ENCODE measurements at places on chromosomes 11 and 22. TPM values are rescaled to one million over a fixed set of nuclear protein-coding genes. Genes with fewer than 3 reads are reported as not detected.

Gene KCNK7
- total RNA-seq: 0.49 TPM

DNA sequence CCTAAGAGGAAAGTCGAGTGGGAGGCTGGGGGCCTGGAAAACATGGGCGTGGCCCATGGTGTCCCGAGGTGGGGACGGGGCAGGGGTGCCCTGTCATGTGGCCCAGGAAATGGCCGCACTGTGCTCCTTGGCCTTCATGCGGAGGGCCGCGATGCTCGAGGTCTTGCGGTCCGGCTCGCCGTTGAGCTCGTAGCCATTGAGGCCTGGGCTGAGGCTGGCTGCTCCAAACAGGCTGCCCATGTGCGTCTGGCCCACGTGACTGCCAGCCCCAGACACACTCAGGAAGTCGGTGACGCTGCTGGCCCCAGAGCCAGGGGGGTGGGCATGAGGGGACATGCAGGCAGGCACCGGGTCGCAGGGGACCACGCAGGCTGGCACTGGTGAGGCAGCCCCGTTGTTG lies 45.2 kb downstream of the ALX4 start:
- DNase-seq: no peak

DNA sequence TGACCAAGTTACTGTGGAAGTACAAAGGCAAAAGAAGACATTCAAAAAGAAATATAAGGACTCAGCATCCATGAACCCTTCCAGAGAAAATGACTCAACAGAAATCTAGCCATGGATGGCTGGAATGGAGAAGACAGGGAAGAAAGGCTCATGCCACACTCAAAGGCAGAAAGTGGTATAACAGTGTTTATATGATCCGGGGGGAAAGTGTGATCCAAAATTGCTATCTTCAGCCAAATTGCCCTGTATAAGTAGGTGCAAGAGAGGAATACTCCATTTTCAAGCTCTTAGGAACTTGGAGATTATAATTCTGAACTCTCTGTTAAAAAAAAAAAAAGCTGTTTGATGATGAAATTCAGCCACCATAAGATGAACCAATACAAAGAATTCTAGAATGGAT lies 81.8 kb upstream of the TENM4 start:
- DNase-seq: no peak

DNA sequence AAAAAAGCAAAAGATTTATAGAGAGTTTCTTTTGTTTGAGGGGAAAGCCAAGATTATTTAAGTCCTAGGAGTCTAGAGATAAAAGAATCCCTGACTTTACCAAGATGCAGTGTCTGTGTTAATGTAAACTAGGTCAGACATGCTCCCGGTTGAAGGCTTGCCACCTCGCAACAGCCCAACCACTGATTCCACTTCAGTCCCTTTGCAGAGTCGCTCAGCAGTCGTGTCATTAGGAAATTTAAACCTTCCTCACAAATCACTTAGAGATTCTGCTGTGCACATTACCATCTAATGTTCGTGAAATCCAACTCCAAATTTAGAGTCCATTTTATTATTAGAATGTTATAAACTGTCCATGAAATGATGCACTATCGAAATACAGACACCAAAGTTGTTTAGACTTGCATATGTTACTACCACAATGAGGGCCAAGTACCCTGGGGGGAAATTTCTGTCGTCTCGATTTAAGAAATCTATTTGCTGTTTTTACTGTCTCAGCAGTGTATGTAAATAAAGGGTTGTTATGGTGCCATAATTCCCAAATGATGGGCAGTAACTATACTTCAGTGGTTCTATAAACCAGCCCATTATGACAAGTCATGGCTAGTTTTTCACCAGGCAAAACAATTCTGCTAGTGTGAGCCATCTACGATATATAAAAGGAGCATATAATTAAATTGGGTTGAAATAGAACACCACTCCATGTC lies 101.4 kb upstream of the MTNR1B start:
- no peak for DNase-seq

DNA sequence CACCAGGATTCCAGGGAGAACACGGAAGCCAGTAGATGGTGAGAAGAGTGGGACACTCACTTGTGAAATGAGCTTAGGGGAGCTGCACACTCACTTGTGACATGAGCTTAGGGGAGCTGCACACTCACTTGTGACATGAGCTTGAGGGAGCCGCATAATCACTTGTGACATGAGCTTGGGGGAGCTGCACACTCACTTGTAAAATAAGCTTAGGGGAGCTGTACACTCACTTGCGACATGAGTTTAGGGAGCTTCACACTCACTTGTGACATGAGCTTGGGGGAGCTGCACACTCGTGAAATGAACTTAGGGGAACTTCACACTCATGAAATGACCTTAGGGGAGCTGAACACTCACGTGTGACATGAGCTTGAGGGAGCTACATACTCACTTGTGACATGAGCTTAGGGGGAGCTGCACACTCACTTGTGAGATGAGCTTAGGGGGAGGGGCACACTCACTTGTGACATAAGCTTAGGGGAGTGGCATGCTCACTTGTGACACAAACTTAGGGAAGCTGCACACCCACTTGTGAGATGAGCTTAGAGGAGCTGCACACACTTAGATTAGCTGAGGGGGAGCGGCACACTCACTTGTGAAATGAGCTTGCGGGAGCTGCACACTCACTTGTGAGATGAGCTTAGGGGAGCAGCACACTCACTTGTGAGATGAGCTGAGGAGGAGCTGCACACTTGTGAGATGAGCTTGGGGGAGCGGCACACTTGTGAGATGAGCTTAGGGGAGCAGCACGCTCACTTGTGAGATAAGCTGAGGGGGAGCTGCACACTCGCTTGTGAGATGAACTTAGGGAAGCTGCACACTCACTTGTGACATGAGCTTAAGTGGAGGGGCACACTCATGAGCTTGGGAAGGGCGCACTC lies 59.0 kb downstream of the NCAPD3 start:
- DNase-seq: no peak
